ENCODE measurements at places on chromosomes 7 and 10.

DNA sequence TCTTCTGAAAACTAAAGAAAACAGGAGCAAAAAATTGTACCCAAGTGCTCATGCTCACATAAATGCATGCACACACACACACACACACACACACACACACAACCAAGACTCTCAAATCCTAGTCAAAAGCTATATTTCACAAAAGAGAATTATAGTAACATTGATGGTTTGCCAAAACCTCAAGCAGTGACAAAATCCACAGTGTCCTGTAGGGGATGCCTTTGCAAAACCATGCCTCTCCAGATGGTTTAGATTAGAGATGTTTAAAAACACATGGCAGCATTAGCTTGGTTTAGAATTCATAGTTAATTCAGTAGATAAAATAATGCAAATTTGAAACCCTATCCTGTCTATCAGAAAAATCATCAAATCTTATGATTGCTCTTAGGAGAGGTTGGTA, 232.2 kb downstream of the DYNC1I1 start:
- DNase-seq, result no peak

DNA sequence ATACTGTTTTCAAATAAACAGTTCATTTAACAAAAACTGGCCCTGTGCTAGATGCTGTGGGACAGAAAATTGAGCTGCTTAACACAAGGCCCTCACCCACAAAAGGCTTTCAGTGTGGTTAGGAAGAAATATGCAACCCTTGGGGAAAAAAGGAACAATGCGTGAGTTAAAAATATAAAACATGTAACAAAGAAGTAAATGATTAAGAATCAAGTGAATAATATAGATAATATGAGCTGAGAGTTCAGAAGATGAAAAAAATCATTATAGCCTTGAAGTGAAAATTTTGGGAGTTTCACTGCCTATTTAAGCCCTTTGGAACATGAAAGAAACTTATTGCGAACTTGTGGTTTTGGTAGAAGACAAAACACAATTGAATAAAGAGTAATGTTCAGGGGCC, 495.4 kb downstream of the GFRA1 start:
- DNase-seq, result no peak

DNA sequence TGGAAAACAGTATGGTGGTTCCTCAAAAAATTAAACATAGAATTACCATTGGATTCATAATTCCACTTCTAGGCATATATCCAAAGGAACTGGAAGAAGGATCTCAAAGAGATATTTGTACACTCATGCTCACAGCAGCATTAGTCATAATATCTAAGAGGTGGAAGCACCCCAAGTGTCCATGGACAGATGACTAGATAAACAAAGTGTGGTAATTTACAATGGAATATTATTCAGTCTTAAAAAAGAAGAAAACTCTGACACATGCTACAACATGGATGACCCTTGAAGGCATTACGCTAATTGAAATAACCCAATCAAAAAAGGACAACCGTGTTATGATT, 594.2 kb downstream of the KCNMA1 start:
- DNase-seq, result no peak

DNA sequence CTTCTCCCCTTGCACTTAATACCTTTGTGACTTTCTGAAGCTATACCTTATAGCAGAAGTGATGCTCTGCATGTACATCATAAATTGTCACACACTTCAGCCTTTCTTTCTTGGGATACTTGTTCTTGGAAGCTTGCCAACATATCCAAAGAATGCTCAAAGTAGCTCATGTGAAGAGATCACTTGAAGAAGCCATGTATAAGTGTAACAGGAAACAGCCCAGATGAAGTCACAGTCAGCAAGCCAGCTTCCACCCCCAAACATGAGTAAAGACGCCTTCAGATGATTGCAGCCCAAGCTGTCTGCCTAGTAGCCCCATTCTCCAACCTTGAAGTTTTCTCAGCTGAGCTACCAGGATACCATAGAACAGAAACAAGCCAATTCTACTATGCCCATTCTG, 50.9 kb downstream of the DGKB start:
- DNase-seq, result no peak

GRCh38 chr10:112711366-112711765, 238.7 kb upstream of the TCF7L2 start:
- DNase-seq, result no peak
